ENCODE measurements at places on chromosomes 7 and 10. TPM values are rescaled to one million over a fixed set of nuclear protein-coding genes. Genes with fewer than 3 reads are reported as not detected.

Gene TRRAP
- total RNA-seq = 35.6 TPM

DNA sequence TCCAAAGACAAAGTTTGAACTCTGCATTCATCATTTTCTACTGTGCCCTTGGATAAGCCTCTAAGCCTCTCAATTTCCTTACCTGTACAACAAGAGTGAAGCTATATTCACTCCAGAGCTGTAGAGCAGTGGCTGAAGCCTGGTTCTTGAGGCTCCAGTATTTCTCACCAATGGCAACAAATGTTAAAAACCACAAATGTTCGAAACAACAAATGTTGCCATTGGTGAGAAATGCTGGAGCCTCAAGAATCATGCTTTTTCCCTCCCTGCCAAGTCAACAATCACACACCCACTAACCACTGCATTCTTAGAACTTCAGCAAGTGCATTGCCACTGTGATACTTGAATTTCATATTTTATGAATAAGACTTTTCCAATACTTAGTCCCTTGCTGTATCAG, 237.9 kb downstream of the TMEM26 start:
- DNase-seq = no peak

GRCh38 chr10:28432210-28432676, 100.7 kb upstream of the WAC start:
- DNase-seq = peak; percentile 67

GRCh38 chr10:105207476-105207995, 566.4 kb downstream of the SORCS3 start:
- no peak for DNase-seq

GRCh38 chr7:37142958-37143357, 305.7 kb downstream of the ELMO1 start:
- no peak for DNase-seq

- DNase-seq = no peak
Measured at GRCh38 chr7:43083106-43083505, 29.3 kb upstream of the HECW1 start.

GRCh38 chr10:35462491-35462934, 126.2 kb downstream of the CCNY start:
- no peak for DNase-seq

DNA sequence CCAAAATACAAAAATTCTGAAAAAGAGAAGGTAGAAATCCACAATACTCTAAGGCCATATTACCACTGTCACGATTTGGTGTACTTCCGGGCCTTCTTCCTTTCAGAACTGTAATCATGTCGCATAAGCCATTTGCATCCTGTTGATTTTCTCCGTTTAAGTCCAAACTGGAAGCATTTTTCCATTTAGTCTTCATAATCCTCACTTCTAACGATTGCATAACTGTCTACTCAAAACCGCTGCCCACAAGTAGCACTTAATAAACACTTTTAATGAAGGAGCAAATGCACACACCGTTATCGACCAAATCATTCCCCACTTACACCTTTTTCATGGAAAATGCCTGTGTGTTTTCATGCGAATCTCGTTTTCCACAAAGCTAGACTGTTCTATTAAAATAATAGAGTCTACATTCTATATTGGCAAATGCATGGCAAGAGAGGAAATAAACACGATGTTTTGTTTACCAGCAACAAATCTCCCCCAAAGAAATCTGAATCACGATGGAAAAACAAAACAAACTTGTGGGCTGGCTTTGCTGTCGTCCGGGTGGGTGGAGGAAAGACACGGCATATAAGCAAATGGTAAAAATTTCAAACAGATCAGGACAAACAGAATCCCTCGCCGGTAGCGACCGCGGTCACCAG, 1.0 kb downstream of the ATE1 start:
- DNase-seq = no peak

Data from upper lobe of right lung (tissue), 1 donor.